GM20000 (cell line): ENCODE measurements at places on chromosomes 5 and 9.

GRCh38 chr5:61817472-61818326 lies 485.6 kb downstream of the ZSWIM6 start:
- no peak for DNase-seq

DNA sequence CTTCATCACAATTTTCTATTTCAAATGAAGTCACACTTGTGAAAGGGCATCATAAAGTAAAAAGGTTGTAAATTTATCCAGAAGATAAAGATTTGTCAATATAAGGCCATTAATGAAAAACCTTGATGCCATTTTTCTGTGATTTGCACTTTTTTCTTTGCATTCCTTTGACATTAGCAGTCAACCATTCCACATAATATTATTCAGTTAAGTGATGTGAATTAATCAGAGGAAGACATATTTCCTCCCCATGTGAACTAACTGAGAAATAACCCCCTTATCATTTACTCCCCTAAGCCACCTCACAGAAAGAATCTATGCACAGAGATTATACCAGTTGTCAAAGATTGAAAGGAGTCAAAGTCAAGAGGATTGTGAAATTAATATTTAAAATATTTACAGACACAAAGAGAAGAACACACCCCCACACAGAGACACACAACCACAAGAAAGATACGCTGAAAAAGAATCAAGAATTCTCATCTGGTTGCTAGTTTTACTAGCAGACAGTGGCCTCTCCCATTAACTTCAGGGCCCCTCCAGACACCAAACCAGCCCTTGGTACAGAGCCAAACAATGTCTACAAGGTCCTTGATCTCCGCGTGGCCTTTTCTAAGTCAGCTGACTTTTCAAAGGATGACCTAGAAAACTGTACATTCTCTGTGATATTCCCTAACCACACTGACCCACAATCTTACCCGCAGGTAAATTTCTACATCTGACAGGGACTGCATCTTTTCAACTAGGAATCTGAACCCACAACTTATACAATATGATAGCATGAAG lies 29.5 kb downstream of the GNAQ start:
- DNase-seq, result no peak

- no peak for DNase-seq
Observed at GRCh38 chr9:88952086-88952615, 39.1 kb upstream of the S1PR3 start.

DNA sequence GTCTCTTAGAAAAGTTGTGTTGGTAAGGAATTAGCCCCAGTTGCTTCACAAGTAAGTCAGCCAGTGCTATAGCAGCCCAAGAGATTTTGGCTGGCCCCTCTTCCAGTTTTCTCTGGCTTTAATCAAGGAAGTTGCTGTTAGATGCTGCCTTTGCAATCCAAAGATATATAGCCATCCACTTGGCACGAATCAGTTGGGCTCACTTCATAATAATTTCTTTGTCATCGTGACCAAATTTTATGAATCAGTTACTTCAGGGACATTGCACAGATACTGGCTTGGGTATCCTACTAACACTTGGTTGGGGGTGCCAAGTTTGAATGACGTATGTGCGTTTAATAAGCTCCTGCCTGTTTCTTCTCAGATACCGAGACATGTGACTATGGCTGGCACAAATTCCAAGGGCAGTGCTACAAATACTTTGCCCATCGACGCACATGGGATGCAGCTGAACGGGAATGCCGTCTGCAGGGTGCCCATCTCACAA lies 81.5 kb downstream of the VCAN start:
- no peak for DNase-seq

DNA sequence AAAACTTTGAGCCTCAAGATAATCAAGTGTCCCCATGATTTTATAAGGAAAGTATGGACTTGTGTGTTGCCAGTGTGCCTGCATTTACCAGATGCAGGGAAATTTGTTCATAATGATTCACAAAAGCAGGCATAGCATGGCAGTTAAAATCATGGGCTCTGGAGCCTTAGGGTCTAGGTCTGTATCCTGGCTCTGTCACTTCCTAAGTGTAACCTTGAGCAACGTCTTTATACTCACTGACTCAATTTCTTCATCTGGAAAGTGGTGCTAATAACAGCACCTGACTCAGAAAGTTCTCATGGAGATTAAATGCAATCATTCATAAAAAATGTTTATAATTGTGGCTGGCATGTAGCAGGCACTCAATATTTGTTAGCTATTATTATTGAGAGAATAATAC lies 234.9 kb downstream of the SAXO1 start:
- DNase-seq, result no peak

GRCh38 chr5:63398346-63398745 lies 563.9 kb downstream of the HTR1A start:
- no peak for DNase-seq

- no peak for DNase-seq
Observed at GRCh38 chr5:135103575-135103853, 69.5 kb upstream of the PITX1 start.

GRCh38 chr5:36720688-36721087 lies 114.3 kb downstream of the SLC1A3 start:
- DNase-seq, result no peak

DNA sequence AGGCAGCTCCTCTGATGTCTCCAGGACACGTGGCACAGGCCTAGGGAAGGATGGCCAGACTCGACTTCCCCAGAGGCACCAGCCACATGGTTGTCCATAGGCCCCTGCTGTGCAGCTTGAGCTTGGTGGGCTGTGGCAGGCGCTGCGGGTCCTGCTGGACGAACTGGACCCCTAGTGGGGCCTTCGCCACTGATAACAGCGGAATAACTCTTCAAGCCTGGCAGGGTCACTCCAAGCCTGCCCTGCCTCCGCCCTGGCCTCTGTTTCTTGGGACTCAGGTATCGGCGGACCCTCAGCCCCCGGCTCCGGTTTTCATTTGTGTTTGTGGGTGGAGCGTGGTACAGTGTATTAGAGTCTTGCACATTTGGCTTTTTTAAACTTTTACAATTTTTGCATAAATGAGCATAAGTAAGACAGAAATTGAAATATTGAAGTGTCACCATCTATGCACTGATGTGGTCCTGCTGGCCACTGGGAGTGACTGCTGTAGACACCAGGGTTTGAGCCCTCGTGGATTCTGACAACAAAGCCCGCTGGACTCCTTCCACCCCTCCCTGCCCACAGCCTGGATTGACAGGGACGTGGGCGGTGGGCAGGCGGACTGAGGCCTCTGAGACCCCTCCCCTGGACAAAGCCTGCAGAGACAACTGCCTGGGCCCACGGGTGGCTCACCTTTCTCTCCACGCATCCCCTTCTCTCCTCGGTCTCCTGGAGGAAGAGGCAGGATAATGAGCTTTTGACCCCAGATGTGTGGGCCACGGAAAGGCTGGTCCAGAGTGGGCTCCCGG lies 3.8 kb downstream of the FCN1 start:
- no peak for DNase-seq

- DNase-seq, result no peak
Observed at GRCh38 chr5:27240791-27241190, 202.4 kb upstream of the CDH9 start.

- DNase-seq, result no peak
Observed at GRCh38 chr9:22039258-22039657, 30.2 kb upstream of the CDKN2B start.
